ENCODE measurements at places on chromosomes 6 and 20.

- DNase-seq = no peak
Measured at GRCh38 chr6:139996253-139996834, 621.9 kb upstream of the CITED2 start.

DNA sequence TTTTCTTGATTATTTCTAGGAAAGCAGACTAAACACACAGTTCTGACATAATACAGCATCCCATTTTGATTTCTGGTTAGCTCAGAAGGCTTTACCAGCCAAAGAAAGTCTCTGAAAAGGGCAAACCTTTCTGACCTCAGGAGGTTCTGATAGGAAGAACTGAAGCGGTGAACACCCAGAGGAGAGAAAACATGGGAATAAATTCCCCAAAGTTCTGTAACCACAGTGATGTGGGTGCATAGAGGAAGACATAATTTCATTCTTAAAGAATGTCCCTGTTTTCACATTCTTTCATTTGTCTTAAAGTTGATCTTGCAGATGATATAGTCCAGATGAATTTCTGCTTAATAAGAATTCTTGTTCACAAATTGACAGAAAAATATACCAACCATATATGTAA lies 60.3 kb downstream of the RSPO3 start:
- DNase-seq = no peak

GRCh38 chr20:54140067-54140466 lies 33.7 kb downstream of the CYP24A1 start:
- no peak for DNase-seq

- no peak for DNase-seq
Measured at GRCh38 chr6:158799051-158799792, 19.9 kb downstream of the EZR start.

- DNase-seq = no peak
Measured at GRCh38 chr20:48818481-48818987, 9.3 kb downstream of the PREX1 start.

DNA sequence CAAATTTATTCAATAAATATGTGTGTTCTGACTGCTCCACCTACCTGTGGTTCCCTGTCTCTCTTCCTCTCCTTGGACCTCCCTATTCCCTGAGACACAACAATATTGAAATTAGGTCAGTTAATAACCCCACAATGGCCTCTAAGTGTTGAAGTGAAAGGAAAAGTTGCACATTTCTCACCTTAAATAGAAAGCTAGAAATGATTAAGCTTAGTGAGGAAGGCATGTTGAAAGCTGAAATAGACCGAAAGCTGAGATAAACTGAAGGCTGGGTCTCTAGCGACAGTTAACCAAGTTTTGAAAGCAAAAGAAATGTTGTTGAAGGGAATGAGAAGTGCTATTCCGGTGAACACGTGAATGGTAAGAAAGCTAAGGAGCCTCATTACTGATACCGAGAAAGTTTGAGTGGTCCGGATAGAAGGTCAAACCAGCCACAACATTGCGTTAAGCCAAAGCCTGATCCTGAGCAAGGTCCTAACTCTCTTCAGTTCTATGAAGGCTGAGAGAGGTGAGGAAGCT lies 34.1 kb downstream of the UST start:
- DNase-seq = no peak

DNA sequence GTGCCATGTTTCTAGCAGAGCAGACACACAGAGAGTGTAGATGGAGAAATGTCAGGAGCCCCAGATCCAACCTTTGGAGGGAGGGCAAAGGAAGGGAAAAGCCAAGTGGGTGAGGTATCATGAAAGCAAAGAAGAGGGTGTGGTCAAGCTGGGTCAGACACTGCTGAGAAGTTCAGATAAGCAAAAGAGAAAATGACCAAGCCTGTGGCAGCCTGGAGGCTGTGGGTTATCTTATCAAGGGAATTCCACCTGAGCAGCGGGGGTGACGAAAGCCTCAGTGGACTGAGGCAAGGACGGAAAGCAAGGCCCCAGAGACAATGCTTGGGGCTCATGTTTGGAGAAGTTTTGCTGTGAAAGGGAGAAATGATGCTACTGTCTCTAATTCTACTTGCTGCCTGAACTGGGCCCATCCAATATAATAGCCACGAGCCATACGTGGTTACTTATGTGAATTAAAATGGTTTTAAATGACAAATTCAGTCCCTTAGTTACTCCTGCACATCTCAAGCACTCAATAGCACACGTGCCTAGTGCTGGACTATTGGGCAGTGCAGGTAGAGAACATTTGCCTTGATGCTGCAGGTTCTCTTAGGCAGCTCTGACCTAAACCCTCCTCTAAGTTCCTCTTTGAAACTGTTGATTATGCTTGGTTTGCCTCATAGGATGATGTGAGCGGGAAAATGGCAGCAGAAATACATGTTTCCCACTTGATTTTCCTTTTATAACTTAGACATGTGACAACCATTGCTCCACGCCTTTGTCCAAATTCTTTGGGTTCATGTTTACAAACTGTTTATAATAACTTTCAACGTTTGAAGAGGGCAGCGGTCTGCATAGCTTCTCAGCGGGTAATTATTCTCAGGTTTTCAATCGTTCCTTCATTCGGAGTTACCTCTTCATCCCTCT lies 63.7 kb downstream of the SLC22A23 start:
- DNase-seq = no peak
